ENCODE measurements at places on chromosomes 12 and 14. TPM values are rescaled to one million over a fixed set of nuclear protein-coding genes. Genes with fewer than 3 reads are reported as not detected.

GRCh38 chr12:14961466-14962152, at the start of gene ARHGDIB:
Gene ARHGDIB, minus strand, starts transcription at chr12:14961601. Its CDS starts 10,889 bp downstream, at chr12:14950712.
- no peak for DNase-seq

DNA sequence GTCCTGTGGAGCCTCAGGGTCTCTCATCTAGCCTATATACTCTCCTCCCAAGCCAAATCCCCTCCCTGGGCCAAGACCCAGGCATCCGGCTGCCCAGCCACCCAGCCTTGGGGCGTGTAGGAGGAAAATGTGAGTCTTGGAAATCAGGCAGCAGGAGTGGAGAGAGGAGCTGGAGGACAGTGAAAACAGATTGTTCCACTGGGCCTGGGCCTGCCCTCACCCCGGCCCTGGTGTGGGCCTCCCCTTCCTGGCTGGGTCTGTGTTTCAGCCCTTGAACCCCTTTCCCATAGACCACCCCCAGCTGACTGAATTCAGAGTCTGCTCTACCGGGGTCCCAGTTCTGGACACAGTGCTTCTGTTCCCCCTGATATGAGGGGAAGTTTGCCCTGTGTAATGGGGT, 6.7 kb downstream of the ITGA5 start:
- DNase-seq = no peak

GRCh38 chr12:89540586-89540985, 14.7 kb upstream of the POC1B start:
- no peak for DNase-seq

The APOF gene
- not detected for total RNA-seq

The SERPINA3 gene
- not detected for total RNA-seq

GRCh38 chr12:95951515-95951914, 8.4 kb downstream of the AMDHD1 start:
- no peak for DNase-seq

GRCh38 chr12:23561364-23562345, 387.8 kb downstream of the SOX5 start:
- no peak for DNase-seq

The GNG2 gene
- total RNA-seq = not detected

GRCh38 chr12:54059668-54060067, 6.0 kb downstream of the HOXC4 start:
- DNase-seq = no peak

- DNase-seq = no peak
These were observed 445.7 kb upstream of the SYT1 start for GRCh38 chr12:78418919-78419318.

The NYNRIN gene
- total RNA-seq = 0.12 TPM

The GPD1 gene
- not detected for total RNA-seq

The MIP gene
- not detected for total RNA-seq

DNA sequence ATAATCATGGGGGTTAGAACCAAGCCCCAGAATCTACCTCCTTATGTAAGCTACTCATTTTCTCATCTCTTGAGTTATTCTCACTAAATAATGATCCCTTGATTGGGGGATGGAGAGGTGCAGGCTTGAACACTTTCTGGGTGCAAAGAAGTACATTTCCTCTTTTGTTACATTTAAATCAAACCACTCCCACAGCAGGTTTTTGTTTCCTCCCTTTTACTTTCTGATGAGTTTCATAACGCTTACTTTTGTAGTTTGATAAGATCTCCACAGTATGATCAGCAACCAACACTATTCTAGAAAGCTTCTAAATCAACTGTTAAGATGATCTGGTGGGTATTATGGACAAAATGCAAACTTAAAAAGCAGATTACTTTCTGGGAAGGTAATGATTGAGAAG, 20.5 kb downstream of the VCPKMT start:
- no peak for DNase-seq

GRCh38 chr12:30927222-30927611, 669 bp downstream of the TSPAN11 start:
- DNase-seq = no peak

The ART4 gene
- total RNA-seq = not detected

The PRIMA1 gene
- 0.02 TPM for total RNA-seq

DNA sequence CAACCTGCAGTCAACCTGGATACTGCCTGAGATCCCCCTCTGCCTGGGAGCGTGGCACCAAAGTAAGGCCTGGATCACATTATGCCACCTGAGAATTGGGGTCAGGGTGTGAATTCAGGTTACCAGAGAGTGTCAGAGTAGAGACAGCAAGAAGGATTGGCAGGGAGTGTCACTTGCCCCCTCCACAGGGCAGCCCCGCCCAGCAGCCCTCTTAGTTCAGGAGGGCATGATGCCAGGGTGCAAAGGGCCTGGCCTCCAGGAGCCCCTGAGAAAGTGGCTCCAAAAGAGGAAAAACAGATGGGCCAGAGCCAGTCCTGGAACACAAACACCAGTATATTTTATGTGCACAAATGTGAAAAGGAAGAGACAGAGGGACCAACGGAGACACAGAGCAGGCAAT, 18.6 kb downstream of the TMEM229B start:
- no peak for DNase-seq

DNA sequence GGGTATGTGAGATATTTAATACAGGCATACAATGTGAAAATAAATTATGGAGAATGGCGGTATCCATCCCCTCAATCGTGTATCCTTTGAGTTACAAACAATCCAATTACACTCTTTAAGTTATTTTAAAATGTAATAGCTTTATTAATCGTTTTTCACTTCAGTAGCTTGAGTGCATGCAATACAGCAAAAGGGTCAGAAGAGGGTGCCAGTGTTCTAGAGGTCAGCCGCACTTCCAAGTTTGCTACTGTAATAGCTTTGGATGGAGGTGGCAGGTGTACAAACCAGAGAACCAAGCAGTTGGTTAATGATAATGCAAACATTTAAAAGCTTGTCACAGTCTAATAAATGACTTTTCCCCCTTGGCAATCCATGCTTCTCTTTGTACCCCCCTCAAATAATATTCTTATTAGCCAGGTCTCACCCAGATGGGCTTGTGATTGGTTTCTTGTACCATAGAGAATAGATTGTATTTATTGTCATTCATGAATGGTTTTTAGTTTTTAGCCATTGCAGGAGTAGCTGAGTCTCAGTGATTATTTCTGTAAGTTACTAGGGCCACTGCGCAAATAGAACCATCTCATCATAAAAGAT, 127.0 kb downstream of the ERC1 start:
- peak; percentile 56 for DNase-seq

The LRP6 gene
- 21.1 TPM for total RNA-seq

DNA sequence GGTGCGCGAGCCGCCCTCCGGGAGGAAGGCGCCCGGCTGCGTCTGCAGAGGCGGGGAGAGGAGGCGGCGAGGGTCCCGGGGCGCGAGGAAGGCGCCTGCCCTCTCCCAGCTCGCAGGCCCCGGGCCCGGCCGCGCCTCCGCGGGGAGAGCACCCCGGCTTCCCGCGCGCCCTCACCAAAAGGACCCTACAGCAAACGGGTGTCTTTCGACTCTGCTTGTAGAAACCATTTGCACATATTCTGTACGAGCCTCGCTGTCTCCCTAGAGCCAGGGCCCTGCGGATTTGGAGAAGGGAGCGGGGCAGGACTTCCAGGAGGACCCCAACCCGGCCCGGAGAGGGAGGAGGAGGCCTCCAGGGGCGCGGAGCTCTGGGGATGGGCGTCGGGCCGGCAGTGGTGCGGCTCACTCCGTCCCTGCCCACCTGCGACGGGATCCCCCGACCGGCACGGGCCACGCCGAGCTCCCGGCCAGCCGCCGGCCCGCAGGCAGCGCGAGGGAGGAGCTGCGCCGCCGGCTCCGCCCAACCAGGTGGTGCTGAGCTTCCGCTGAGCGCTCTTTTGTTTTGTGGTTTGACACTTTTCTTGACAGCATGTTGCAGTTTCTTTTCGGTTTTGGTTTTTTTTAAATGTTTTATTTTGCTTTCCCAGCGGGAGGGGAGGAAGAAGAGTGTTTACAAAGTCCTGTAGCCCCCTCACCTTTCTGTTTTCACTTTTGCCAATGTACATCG, 103.3 kb upstream of the FKBP4 start:
- DNase-seq = no peak

The G2E3 gene
- total RNA-seq = 40.0 TPM

The SLC2A14 gene
- total RNA-seq = not detected

The TC2N gene
- total RNA-seq = 13.0 TPM

GRCh38 chr14:64673748-64674147, 30.5 kb upstream of the PLEKHG3 start:
- no peak for DNase-seq

- DNase-seq = no peak
These were observed 48.2 kb downstream of the IQSEC3 start for GRCh38 chr12:114626-115211.

The SERPINA5 gene
- total RNA-seq = not detected

The GLI1 gene
- 5.0 TPM for total RNA-seq

The SLC7A7 gene
- total RNA-seq = 1.1 TPM

The ZFYVE26 gene
- 13.4 TPM for total RNA-seq

- DNase-seq = no peak
These were observed 354.4 kb downstream of the NAV3 start for GRCh38 chr12:78185109-78185508.

The FAM186B gene
- 0.23 TPM for total RNA-seq

The DHRS4 gene
- total RNA-seq = 39.2 TPM

GRCh38 chr12:128871516-128871892, 18.2 kb downstream of the GLT1D1 start:
- DNase-seq = no peak

The SLCO1A2 gene
- total RNA-seq = not detected

DNA sequence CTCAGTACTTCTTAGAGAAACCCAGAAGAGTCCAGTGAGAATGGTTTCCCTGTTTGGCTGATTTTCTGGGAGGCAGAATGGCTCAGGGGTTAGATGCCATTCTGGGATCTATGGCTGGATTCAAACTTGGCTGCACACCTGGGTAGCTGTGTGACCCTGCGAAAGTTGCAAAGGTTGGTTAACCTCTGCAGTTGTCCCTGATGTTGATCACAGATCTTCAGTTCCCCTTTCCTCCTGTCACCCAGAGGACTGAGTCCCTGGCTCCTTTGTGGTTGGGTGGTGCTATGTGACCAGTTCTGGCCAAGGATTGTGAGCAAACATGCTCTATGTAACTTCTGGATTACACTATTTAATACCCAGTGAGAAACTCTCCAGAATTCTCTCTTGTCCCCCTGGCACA, 418.0 kb downstream of the RGS6 start:
- no peak for DNase-seq

The CSAD gene
- total RNA-seq = 5.6 TPM

Data from NCI-H460 (cell line).